Stimulated activated CD8-positive, alpha-beta memory T cell treated with anti-CD3 and anti-CD28 coated beads, Interleukin-4, amount 100 ng/mL, for 24 hours (primary cell): ENCODE measurements at places on chromosomes 3 and 15.

DNA sequence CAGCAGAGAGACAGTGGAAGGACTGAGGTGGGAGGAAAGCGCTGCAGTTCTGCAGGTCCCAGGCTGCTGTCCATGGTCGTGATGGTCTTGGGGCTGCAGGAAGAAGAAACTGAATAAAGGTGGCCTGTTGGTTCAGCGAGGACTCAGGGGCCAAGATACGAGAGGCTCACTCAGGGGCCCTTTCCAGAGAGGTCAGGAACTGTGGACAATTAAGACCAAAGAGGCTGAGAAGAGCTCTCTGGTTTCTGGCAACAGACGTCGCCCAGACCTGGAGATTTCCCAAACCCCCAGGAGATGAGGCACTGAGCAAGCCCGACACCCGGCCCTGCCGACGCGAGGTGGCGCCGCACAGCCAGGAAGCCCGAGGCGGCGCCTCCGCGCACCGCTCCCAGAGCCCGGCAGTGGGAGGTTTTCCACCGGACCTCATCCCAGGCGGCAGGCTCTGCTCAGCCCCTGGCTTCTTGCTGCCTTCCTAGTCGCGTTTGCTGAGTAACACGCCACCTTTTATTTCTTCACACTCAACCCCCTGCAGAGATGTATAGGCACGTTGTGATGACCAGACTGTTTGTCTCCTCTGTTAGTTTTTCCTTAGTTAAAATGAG lies 56.4 kb upstream of the ARRDC4 start:
- no peak for DNase-seq

DNA sequence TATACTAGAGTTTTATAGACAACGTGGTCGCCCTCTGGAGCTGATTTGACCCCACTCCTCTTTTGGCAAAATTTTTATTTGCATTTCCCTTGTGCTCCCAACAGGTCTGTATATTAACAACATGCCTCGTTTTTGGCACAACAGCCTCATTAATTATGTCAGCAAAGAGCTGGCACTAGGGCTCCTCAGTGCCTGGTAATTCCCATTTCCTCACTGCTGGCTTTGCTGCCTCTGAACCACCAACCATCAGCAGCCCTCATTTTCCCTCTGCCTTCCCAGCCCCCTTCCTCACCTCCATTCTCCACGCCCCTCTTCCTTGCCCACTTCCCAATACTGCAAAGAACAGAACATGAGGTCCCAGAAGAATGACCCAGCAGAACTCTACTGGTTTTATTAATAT lies 204.8 kb downstream of the ABHD5 start:
- DNase-seq = no peak

GRCh38 chr3:103337179-103337845 lies 902.5 kb downstream of the ZPLD1 start:
- DNase-seq = no peak

DNA sequence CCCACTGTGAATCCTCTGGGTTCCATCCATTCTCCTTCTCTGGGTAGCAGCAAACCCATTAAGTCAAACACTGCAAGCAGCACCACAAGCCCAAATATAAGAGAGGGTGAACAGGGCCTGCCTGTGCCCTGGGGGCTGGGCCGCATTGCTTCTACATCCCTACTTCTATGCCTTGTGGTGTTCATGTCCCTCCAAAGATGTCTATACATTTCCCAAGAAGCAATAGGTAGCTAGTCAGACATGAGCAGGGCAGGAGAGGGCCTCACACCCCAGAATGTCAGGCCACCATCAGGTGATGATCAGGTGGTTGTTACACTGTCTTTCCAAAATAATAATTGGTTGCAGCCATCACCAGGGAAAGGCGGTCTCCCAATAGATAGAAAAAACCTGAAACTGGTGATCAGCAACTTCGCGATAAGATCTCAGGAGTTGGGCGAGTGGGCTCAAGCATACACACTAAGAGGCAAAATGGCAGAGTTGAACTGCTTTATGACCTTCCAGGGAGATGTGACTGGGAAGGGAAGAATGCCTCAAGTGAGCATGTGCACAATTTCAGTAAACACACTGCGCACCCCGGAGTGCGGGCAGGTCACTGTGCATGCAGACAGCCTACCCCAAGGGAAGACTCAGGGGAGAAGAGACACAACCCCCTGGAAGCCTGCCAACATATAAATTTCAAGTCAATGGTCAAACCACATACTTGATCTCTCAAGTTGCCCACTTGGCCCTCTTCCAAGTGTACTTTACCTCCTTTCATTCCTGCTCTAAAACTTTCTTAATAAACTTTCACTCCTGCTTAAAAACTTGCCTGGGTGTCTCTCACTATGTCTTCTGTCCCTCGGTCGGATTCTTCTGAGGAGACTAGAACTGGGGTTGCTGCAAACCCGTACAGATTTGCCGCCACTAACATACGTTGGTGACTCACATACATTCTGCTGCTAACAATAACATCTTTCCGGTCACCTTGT lies 39.9 kb downstream of the KLF15 start:
- no peak for DNase-seq
